ENCODE measurements at places on chromosomes 11 and 22.

DNA sequence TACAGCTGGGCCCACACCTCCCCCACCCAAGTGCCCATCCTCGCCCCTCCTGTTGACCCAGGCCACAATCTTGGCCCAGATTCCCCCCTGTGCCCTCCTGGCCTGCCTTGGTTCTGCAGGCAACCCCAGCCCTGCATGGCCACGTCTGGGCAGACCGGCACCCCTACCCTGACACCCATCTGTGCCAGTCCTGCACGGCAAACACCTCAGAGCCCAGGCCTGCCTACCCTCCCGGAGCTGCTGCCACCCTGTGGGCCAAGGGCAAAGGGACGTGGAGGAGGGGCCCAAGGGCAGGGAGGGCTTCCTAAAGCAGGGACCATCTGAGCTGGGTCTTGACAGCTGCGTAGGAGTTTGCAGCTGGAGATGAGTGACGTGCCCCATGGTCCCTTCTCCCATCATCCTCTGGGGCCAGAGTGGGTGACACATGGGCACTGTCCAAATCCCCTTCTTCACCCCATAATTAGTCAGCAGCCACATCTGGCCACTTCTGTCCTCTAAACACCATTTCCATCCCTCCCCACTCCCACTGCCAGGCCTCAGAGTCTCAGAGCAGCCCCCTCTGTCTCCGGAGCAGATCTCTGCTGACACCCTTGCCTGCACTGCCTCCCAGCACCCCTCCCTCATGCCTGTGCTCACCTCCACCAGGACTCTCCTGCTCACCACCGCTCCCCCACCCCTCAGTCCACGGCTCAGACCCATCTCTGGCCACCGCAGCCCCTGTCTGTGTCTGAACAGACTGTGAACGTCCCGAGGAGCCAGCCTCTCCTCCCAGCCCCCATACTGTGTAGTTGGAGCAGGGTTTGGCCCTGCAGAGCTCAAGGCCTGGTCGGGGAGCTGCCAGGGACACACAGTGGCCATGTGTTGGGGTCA lies 35.6 kb upstream of the PPARA start:
- no peak for DNase-seq

DNA sequence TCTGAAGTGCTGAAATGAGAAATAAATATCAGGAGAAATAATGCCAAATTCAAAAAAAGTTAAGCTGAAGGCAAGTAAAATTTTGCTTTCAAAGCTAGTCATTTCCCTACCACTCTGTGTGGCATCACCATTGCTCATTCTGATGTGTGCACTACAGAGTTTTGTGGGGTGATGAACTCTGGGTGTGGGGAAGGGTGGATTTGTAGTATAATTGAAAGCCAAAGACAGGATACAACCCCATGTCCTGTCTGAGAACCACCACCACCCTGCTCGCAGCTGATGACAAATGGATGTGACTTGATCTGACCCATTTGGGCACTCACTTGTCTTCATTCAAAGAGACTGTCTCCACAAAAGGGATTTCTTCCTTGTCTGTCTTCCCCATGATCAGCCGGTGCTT lies 19.3 kb upstream of the TMEM9B start:
- DNase-seq, result no peak

DNA sequence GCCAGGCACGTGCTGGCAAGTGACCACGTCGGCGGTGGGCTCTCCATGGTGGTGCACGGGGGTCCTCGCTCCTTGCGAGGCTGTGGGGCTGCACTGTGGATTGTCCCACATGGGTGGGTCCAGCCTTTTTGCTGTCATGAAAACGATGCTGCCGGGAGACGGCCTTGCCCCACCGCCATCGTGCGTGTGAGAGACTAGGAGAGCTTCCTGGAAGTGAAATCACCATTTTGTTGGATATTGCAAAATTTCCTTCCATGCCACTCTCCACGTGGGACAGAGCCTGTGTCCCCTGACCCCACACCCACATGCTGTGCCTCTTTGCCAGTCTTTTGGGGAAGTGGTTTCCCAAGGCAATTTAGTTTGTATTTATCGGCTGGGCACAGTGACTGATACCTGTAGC lies 18.2 kb upstream of the GRAMD4 start:
- no peak for DNase-seq

DNA sequence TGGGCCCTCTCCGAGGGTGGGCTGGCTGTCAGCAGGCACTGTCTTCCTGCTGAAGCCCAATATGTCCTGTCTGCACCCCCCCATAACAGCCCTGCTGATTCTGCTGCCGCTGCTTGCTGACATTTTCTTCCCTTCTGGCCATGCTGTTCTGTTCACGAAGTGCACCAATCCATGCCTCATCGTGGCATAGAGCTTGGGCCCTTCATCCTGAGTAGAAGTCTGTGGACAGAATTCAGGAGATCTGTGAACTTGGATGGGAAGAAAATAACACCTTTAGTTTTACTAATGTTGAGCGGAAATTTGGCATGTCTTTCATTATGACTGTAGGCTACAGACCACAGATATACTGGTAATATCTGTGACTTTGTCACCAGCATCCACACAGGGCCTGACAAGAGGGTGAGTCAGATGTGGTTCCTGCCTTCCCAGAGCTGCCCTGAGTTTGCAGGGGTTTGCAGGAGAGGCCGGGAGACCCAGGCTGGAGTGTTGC lies 14.1 kb upstream of the KIAA0930 start:
- DNase-seq, result no peak

GRCh38 chr11:32109138-32109537 lies 18.3 kb downstream of the RCN1 start:
- DNase-seq, result no peak

DNA sequence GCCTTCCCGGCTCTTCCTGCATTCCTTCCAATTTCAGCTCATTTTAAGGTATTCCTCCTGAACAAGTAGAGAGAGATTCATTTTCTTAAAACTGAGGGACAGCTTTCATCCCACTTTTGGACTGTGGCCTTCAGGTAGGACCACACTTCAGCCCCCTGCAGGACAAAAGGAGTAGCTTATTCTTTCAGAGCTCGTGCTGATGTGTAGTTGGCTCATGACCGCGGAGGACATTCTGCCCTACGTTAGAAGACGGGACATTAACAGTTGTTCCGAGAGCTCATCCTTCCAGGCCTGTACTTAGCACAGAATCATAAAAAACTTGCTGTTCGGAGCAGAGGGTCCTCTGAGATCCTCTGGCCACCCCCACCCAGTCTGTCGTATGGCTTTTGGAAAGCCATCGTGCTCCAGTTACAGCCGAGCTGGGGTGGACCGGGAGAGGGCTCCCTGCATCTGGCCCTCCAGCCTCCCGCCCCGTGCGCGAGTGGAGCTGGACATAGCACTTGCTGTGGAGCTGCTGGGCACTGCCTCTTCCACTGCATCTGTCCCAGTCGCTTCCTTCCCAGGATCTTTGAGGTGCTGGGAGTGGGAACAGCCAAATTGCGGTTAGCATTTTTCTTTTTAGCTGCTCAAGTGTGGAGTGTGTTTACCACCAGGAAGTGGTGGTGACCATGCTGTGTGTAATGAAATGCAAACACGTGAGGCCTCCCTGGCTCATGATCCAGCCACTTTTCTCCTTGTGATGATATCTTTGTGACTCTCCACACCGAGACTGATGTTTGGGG lies 250.3 kb downstream of the TBC1D22A start:
- no peak for DNase-seq

DNA sequence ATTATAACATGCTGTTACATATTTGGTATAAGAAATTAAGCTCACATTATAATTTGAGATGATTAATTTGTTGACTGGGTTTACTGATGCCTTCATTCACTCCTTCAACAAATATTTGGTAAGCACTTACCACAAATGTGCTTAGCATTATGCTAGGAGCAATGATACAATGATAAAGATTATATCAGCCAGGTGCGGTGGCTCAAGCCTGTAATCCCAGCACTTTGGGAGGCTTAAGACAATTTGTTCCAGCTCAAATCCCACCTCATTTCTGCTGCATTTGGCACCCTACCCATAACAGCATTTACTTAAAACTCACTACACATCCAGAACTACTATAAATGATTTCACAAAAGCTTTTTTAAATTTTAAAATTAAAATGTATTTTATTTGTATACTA lies 1263.6 kb upstream of the RAG2 start:
- no peak for DNase-seq
